ENCODE measurements at places on chromosomes 6 and 20. TPM values are rescaled to one million over a fixed set of nuclear protein-coding genes. Genes with fewer than 3 reads are reported as not detected.
A peak's percentile ranks its signal among the peaks of the same experiment; 100 is the strongest.

DNA sequence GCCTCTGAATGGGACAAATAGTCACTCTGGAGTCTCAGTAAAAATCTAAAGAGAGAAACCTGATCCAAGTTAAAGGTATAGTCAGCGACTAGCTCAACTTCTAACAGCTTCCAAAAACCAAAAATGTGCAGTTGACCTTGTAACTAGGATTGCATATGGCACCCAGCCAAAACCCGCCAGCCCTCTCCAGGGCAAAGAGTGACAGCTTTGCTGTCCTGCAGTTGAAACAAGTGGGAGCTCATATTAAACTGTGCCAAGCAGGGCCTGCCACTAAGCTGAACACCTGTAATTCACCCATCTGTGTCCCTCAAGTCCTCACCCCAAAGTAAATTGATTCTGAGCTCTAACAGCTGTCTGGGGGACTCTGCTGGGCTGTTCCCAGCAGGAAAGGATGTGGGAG is 695.3 kb downstream of the MAFB start:
- no peak for DNase-seq

DNA sequence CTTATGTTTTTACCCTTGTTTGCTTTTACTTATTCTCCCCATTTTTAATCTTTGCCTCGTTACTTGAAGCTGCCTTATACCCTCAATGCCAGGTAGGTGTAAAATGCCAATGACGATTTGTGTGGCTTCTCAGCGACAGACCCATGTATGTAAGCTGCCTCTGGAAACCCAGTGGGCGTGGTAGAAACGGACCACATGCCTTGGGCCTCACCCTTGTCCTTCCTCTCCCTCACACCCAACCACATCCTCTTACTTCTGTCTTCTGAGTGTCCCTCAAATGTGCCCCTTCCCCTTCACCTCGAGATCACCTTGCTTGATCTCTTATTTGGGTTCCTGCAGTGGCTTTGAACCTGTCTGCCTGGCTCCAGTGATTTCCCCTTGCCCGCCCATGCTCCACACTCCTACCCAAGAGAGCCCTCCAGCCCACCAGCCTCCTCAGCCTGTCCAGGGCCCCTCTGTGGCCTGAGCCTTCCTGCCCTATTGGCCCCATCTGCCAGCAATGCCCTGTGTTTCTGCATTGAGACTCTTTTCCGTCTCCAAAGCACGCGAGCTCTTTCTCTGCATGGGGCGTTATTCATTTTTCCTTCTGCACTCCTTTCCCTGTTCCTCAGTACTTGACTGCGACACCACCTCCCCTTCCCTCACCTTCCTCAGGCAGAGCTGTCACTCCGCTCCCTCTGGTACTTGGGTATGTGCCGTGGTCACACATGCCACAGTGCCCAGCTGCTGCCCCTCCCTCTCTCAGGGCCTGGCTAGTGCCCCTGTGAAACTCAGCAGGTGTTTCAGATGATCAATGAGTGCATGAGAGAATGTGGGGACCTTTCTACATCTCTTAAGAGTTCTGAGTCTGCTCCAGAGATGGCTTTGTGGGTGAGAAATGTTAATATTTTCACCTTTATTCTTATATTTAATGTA is 115.4 kb downstream of the SLX4IP start:
- DNase-seq: no peak

SASH1 gene
- 61.0 TPM for total RNA-seq

DNA sequence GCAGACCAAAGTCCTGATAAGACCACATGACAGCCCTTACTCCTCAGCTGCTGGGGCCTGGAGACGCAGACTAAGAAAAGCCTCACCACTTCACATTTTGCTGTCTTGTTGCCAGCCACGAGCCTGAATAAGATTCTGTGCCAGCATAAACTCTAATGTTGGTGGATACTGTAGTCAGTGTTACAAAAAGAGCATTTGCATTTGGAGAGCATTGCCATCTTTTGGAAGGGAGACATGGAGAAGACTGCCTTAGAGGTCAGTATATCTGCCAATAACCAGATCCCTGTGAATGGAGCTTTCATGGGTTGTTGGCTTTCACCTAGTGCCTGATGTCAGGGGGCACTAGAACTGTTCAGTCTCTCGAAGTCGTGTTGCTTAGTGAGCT is 315.2 kb downstream of the ZFAND3 start:
- no peak for DNase-seq

DNA sequence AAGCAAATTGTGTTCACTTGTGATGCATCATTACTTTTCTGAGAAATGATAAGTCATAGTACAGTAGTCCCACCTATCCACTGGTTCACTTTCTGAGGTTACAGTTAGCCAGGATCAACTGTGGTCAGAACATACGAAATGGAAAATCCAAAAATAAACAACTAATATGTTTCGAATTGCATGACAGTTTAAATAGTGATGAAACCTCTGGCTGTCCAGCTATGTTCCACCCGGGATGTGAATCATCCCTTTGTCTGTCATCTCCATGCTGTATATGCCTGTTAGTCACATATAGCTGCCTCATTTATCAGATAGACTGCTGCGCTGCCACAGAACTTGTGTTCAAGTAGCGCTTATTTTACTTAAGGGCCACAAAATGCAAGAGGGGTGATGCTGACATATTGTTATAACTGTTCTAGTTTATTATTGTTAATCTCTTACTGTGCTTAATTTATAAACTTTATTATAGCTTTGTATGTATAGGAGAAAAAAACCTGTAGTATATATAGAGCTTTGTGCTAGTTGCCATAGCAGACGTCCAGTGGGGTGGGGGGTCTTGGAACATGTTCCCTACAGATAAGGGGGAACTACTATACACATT is 29.2 kb downstream of the AFDN start:
- DNase-seq: peak; percentile 85

LY6G6D gene
- not detected for total RNA-seq

- no peak for DNase-seq
Measured at GRCh38 chr20:52852714-52853113, 119.4 kb upstream of the TSHZ2 start.

DNA sequence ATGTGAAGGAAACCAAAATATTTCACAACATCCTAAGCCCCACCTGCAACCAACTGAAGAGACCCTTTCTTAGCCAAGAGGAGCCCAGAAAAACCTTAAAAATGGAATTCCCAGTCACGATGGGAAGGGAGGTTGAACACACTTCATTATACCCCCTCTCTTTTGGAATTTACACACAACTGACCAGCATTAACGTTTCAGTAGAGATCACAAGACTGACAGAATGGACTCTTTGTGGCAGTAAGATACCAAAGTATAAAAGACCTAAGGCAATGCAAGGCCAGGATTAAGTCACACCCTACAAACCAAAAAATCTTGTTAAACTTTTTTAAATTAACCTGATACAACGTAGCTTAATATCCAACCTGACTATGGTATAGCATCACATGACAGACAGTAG is 190.9 kb downstream of the OTOR start:
- DNase-seq: no peak

DNA sequence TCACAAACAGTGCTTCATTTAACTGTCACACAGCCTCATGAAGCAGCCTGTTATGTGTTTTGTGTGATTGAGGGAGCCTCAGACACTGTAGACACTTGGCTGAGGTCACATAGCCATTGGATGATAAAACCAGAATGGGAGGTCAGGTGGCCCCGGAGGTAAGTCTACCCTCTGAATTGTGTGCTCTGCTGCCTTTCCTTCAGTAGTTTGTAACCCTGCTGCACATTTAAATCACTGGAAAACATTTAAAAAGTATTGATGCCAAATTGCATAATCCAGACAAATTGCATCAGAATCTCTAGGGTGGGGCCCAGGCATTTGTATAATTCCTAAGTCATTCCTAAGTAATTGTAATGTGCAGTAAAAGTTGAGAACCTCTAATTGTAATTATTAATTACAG is 85.2 kb upstream of the ECI2 start:
- no peak for DNase-seq

DNA sequence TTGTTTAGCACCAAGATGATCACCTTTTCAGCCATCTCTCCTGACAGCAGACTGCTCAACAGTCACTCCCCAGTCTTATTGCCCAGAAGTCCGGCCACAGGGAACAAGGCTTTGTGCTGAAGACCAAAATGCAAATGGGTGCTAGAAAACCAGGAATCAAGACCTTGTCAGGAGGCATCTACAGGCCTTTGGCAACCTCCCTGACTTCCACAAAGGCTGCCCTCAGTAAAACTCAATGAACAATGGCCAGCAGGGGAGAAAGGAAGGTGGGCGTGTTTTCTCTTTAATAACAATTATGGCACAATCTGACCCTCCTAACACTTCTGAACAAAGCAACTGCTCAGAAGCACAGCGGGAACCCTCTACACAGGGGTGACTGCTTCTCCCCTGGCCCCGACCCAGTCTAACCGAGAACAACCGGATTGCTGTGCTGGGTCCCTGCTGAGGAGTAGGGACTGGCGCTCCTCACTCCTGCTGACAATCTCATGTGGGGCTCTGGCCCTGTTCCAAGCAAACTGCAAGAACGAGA is 41.6 kb downstream of the PLCG1 start:
- no peak for DNase-seq

HMGN3 gene
- 13.4 TPM for total RNA-seq

DNA sequence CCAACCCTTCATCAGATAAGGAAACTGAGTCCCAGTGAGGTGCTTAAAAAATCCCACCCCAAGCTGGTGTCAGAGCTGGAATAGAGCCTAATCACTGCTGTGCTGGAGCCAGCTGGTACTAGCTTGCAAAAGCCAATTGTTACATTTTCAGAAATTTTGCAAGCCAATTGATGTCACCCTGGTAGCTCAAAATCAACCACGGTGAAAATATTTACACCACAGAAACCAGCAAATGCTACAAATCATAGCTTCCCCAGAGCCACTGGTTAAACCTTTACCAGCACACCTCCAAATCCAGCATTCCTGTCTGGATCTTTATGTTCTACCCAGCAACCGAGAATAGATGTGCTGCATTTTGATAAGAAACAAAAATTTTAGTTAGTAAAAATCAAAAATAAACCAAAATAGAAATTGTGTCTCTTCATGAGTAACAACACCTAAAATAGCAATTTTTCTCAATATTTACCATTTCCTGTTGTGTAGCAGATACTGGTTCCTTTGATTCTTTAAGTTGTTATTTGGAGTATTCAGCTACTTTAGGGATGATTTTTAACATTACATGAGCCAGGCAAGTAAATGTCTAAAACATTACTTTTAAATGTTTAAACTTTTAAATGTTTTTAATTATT is 7.2 kb upstream of the LCA5 start:
- no peak for DNase-seq

GRCh38 chr6:17914651-17915050 is 72.8 kb downstream of the KIF13A start:
- DNase-seq: no peak

DUSP15 gene
- 1.2 TPM for total RNA-seq

DNA sequence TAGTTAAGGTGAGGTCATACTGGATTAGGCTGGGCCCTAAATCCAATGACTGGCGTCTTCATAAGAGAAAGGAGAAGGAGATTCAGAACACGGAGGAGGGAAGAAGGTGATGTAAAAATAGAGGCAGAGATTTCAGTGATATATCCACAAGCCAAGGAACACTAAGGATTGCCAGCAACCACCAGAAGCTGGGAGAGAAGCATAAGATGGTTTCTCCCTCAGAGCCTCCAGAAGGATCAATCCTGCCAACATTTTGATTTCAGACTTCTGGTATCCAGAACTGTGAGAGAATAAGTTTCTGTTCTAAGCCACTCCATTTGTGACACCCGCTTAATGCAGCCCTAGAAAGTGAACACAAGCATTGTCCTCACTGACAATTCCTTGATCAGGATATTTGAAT is 33.6 kb upstream of the NRSN1 start:
- no peak for DNase-seq

EDEM2 gene
- total RNA-seq: 41.8 TPM

- DNase-seq: no peak
Measured at GRCh38 chr6:44732243-44732642, 344.7 kb downstream of the CDC5L start.

DNA sequence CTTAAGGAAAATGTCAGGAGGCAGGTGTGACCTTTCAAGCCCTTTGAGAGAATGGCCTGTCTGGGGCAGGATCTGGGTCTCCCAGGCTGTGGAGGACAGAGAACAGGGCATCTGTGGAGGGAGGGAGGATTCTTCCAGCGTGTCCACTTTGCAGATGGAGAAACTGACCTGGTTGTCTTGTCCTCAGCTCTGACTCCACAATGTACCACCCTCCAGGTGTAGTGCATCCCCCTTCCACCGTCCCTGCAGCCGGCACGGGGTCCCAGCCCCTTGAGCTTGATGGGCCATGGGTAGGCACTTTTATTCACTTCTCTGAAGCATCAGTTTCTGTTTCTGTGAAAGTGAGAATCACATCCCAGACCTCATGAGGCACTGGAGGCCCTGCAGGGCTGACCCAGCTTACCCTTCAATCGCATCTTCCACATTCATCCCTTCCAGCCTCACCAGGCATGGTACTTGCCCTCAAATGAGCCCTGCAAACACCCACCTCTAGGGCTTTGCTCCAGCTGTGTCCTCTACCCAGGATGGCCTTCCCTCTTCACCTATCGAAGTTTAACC is 4.6 kb upstream of the TGM2 start:
- no peak for DNase-seq

GATA5 gene
- not detected for total RNA-seq

DNA sequence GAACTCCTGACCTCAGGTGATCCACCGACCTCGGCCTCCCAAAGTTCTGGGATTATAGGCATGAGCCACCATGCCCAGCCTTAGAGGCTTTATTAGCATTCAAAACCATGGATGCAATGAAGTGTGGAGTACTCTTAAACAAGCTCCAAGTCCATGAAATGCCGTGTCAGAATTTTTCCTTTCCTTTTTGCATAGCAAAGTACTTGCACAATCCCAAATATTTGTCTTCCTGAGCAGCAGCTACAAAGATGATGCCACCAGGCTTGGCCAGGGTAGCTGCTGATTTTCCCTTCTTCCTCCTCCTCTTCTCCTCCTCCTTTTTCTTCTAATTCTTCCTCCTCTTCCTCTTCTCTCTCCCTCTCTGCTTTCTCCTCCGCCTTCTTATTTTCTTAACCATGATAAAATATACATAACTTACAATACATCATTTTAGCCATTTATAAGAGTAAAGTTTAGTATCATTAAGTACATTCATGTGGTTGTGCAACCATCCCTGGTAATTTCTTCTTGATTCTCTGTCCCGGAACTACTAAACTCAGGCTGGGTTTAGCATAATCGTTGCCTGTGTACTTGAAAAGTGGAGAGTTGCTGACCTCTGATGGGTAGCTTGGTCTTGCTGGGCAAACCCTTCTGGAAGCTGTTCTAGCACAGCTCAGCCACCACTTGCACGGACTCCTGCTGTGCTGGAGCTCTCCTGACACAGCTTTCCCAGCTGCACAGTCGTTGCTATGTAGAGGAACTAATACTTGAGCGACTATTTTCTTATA is 20.3 kb downstream of the MUCL3 start:
- no peak for DNase-seq

SLC17A2 gene
- total RNA-seq: not detected

GRCh38 chr6:25275436-25275835 is 3.7 kb upstream of the CARMIL1 start:
- no peak for DNase-seq

BPIFB4 gene
- not detected for total RNA-seq

- DNase-seq: peak; percentile 55
Measured at GRCh38 chr20:3031524-3032147, 11.8 kb upstream of the GNRH2 start.
